ENCODE measurements at places on chromosomes 11 and 22. TPM values are rescaled to one million over a fixed set of nuclear protein-coding genes. Genes with fewer than 3 reads are reported as not detected.
A peak's percentile ranks its signal among the peaks of the same experiment; 100 is the strongest.

GRCh38 chr11:82507288-82507687 is 226.4 kb downstream of the FAM181B start:
- DNase-seq, result no peak

- DNase-seq, result no peak
Observed at GRCh38 chr11:92277871-92278270, 53.3 kb downstream of the FAT3 start.

DNA sequence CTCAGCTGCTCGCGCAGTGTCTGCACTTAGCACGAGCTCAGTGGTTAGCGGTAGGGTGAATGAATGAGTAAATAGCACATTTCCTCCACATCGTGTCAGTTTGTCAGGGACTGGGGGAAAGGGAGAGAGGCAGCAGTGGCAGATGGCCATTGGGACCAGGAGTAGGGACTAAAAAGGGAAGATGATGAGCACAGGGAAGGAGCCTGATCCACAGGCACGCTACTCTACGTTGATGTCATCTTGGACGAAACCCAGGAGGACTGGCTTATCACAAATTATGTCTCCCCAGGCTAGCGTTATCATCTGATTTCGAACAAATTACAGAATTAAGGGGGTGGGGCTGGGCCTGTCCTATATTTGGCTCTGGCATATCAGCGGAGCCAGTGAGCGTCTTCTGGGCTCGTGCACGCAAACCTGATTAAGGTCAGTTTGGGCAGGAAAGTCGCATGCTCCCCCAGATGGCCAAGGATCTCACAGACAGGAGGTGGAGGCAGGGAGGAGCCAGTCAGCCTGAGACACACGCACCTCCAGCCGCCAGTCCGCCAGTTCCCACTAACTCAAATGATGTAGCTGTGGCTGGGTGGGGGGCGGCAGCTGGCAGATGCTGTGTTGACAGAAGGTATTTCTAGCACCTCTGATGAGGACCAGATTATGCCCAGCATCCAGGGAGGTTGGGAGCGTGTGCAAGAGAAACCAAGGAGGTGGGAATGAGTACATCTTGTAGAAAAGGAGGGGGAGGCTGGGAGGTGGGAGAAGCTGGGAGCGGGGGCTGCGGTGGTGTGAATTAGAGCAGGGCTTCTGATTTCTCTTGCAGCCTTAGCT is 97.4 kb upstream of the PRDM11 start:
- no peak for DNase-seq

DNA sequence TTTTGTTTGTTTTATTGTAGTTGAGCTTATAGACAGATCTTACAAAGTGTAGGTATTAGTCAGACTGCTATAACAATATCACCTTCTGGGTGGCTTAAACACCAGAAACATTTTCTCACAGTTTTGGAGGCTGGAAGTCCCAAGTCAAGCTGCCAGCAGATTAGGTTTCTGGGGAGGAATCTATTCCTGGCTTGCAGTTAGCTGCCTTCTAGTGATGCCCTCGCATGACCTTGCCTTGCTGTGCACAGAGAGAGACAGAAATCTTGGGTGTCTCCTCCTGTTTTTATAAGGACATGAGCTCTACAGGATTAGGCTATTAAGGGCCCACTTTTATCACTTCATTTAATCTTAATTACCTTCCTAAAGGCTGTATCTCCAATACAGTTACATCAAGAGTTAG is 1635.2 kb downstream of the FAM181B start:
- DNase-seq, result no peak

GRCh38 chr11:61689164-61689496 is 8.9 kb downstream of the DAGLA start:
- no peak for DNase-seq

- no peak for DNase-seq
Observed at GRCh38 chr11:112543390-112543789, 282.7 kb upstream of the PLET1 start.

- no peak for DNase-seq
Observed at GRCh38 chr22:45946805-45947600, 30.0 kb downstream of the WNT7B start.

DNA sequence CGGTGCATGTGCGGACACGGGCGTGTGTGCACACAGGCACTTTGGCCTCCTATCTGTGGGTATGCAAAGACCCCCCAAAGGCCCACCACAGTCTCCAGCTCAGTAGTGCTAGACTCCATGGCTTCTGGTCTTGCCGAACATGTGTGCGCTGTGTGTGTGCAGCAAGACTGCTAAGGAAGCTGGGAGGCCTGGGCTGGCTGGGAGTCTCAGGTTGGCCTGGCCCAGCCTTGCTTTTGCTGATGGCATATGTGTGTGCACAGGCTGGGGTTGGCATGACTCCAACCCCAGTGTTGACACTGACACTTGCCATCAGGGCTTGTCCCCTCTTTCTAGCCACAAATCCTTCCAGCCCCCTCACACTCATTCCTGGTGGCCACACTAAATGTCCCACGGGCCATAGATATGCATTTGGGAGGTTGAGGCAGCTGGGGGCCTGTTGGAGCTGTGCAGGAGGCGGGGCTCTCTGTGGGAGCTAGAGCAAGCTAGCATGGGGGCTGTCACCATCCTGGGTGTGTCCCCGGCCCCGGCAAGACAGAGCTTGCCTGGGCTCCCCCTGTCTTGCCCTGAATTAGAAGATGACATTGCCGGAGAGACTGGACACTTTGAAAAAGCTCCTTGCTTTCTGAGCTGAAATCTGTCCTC is 60.9 kb upstream of the NECTIN1 start:
- DNase-seq, result no peak

DNA sequence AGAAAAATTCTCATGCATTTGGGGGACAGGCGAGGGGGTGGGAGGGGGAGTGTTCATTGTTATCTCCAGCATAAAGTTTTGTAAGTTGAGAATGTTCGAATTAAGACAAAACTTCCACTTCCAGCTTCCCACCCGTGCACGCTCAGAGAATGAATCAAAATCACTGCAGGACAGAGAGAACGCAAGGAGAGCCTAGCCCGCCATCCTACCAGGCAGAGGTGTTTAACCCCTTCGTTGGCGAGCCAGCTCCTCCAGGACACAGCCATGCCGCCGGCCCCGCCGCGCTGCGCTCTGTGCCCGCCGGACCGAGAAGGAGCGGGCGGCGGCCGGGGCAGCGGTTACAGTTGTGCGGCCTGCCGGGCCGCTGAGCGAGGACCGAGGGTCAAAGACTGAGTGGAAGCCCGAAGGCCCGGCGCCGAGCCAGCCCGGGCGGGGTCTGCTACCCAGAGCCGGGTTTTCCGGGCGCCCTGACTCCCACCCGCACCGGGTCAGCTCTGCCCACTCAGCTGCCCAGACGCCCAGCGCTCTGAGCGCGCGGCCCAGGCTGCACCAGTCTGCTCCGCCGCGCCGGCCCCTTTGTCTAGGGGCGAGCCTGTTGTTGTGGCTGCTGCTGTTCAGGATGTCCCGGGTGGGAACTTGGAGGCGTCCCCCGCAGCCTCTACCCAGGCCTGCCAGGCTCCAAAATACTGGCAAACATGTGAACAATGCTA is at the start of gene NOX4:
TSS of gene NOX4 (minus strand) at position 395 of the 710 bp plus-strand sequence. CDS start at position 266, 129 bp downstream.
- DNase-seq, result no peak

- no peak for DNase-seq
Observed at GRCh38 chr22:31243339-31244045, 31.4 kb downstream of the LIMK2 start.

DNA sequence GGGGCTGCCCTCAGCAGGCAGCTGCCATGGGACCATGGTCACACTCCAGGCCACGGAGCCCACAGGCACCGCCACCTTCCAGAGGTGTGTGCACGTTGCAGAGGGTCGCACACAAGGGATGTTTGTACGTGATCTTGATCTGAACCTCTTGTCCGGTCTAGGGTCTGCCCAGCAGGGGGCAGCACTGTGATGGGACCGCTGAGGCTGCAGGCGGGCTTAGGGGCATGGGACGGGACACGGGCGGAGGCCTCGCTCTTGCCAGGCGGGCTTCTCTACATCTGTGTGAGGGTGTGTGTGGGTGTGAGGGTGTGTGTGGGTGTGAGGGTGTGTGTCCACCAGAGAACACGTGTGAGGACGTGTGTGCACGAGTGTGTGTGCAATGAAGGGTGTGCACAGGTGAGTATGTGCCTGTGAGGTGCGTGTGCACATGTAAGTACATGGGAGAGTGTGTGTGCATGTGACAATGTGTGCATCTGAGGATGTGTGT is 52.4 kb downstream of the CACNA1I start:
- DNase-seq, result no peak

- DNase-seq, result peak; percentile 83
Observed at GRCh38 chr11:28759311-28759710, 651.1 kb downstream of the METTL15 start.

DNA sequence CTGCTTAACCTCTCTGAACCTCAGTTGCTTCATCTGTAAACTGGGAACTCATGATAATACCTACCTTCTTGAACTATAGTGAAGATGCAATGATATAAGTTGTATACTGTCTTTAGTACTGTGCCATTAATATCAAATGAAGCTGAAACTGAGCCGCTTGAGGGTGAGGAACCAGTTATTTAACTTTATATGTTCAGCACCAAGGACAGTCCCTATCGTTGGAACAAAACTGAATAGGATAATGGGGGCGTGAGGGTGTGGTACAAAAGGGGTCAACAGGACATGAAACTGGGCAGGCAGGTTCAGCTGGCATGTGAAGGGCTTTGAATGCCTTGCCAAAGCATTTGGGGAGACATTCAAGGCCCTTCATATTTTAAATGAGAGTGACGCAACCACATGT is 112.6 kb downstream of the C11orf91 start:
- DNase-seq, result no peak

DNA sequence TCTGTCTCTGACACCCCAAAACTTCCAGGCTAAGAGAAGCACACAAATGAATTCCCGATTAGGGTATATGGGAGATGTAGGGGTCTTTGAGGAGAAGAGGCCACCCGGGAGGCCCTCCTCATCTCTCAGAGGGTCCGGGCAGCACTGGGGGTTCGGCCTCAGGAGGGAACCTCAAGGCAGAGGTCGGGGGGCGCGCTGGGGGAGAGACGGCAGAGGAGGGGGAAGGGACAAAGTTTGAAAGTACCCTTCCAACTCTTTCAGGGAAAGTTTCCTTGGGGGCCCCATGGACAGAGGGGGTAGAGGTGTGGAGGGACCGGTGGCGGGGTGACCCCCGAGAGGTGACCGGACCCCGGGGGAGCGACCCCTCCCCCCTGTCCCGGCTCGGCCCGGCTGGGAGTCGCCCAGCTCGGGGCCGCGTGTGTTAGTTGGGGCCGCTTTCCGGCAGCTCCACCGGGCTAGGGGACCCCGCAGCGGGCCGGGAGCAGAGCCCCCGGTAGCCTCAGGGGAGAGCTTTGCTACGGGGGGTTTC is 3.3 kb upstream of the GCAT start:
- DNase-seq, result no peak

DNA sequence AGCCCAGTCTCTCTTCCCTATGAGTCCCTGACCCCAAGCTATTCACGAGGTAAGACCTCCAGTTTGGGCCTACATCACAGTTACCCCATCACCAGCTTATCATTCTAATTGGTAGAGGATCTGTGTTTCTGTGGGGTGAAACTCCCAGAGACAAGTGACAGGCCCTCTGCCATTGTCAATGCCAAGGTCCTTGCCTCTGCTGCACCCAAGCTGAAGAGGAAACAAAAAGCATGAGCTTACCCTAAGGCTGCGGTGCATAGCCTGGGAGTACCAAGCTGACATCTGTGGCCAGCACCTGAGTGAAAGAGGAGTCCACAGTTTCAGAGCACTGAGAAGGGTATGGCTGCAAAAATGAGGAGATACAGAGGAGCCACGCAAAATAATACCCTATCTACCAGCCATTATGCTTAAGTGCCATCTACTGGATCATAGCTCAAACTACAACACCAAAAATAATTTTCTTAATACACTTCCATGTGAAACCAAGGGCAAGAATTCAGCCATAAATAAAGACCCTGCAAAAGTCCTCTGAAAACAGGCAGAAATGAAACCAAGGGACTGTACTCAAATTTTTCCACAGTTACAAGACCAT is 62.3 kb upstream of the ANO5 start:
- DNase-seq, result peak; percentile 35

GRCh38 chr11:79570104-79570503 is 129.3 kb upstream of the TENM4 start:
- DNase-seq, result no peak

- DNase-seq, result no peak
Observed at GRCh38 chr11:122345586-122345985, 229.6 kb upstream of the BLID start.

DNA sequence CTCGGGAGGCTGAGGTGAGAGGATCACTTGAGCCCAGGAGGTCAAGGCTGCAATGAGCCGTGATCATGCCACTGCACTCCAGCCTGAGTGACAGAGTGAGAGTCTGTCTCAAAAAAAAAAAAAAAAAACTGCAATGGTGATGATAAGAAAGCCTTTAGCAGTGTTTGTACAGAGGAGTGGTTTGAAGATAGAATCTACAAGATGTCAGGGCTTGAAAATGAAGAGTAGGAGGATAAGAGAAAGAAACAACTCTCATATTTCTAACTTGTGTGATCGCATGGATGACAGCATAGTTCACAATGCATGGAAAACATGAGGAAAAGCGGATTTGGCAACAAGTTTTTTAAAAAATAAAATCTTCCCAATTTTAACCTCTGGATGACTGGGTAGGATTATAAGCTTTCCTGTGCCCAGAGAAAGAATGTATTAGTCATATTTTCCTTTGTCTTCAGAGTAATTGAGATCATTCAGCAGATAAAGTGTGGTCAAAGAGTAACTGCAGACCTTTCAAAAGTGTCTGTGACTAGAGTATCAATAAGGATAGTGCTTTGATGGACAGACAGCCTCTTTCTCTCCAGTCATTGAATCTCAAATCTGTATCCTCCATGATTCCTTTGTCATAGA is 328.1 kb downstream of the CASP12 start:
- peak; percentile 36 for DNase-seq

- DNase-seq, result no peak
Observed at GRCh38 chr11:96230686-96231085, 112.3 kb downstream of the MAML2 start.

DNA sequence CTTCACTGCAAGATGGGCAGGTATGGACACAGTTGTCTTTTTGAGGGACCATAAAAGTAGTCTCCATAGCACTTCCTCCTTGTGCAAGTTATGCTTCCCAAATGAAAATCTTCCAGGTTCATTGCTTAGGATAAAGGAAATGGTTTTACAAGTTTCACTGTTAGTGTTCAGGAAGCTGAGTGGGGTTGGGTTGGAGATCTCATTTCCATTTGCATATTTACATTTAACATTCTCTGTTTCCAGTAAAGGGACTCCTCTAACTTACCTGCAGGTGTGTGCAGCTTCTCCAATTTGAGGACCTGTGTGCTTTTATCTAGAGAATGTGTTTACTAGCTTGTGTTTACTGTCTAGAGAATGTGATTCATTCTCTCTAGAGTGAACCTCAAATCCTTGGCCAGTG is 141.3 kb upstream of the POU2AF2 start:
- DNase-seq, result no peak

- DNase-seq, result no peak
Observed at GRCh38 chr11:111378861-111379601, at the start of gene POU2AF1. Gene POU2AF1, minus strand, starts transcription at chr11:111379275. Its CDS starts 98 bp downstream, at chr11:111379177.

Gene F2
- total RNA-seq, result 0.38 TPM

Gene MRGPRE
- total RNA-seq, result not detected

Gene FOXR1
- total RNA-seq, result not detected

Gene AMPD3
- total RNA-seq, result 6.3 TPM

Gene RAB39A
- not detected for total RNA-seq

Gene OR52E8
- not detected for total RNA-seq

Gene TEAD1
- total RNA-seq, result 102 TPM

Gene FAM227A
- total RNA-seq, result 2.7 TPM

Gene KDM4D
- total RNA-seq, result 0.31 TPM

Gene NAALADL1
- total RNA-seq, result 0.08 TPM

Gene RBM4B
- total RNA-seq, result 22.5 TPM

Gene NPAS4
- not detected for total RNA-seq
